ENCODE measurements at places on chromosomes 12 and 14.

GRCh38 chr14:92754966-92755365 is 6.5 kb upstream of the LGMN start:
- DNase-seq, result no peak

DNA sequence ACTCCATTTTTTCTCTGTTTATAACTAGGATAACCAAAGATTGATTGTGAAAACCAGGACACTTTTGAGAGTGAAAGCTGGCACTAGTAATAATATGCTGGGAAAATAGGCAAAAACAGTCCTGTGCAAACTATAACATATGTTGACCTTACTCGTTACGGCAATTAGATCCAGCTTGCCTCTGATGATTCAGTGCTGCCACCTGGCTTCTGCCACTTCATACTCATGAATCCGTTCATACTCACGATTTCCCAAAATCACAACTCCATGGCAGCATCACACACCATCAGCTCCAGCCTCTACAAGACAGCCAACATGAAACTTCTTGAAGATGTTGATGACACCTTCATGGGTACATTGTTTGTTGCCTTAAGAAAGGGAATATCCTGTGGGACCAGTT is 49.1 kb upstream of the CAND1 start:
- DNase-seq, result no peak

DNA sequence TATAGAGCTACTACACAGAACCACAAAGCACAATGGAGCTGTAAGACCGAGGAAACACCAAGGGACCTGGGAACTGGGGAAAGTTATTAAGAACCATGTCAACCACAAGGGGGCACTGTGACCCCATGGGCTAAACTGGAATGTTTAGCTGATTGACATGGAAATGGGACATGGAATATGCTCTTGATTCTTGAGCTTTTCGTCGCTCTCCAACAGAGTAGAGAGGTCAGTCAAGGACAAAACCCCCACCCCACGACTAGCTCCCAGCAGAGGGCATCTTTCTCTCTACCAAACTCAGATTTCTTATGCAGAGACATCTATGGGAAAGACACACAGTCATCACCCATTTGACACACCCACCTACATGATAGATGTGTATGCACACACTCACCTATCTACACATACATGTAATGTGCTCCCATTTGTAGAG is 10.1 kb downstream of the NDRG2 start:
- peak; percentile 48 for DNase-seq

- DNase-seq, result no peak
Observed at GRCh38 chr14:21863289-21863688, 189.7 kb upstream of the OR4E1 start.

DNA sequence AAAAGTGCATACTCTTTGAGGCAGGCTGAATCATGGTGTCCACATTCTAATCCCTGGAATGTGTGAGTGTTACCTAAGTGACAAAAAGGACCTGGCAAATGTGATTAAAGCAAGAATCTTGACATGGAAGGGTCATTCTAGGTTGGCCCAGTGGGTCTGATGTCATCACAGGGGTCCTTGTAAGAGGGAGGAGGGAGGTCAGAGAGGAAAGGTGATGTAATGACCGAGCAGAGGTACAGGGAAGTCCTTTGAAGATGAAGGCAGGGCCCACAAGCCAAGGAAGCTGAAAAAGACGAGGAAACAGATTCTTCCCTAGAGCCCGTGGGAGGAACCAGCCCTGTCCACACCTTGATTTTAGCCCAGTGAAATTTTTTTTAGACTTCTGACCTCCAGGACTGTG is 60.1 kb downstream of the MAP1LC3B2 start:
- no peak for DNase-seq

GRCh38 chr12:71431991-71432390 is 7.6 kb upstream of the LGR5 start:
- no peak for DNase-seq

DNA sequence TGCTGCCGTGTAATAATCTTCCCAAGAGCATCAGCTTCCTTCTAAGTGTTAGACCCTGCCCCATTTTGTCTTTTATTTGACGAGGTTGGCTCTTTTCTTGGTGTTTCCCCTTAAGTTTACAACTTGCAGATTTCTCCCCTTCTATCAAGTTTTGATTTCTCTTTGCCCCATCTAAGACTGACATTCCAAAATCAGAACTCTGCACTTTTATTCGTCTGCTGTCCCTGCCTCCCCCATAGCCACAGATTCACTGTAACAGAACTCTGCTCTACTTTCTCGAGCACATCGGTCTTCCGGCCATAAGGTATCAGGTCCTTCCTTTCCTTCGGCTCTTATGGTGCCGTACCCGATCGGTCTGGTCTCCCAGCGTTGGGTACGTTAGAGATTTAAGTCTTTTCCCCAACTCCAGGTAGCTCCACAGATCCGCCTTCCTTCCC is 563 bp downstream of the DCP1B start:
- DNase-seq, result no peak

DNA sequence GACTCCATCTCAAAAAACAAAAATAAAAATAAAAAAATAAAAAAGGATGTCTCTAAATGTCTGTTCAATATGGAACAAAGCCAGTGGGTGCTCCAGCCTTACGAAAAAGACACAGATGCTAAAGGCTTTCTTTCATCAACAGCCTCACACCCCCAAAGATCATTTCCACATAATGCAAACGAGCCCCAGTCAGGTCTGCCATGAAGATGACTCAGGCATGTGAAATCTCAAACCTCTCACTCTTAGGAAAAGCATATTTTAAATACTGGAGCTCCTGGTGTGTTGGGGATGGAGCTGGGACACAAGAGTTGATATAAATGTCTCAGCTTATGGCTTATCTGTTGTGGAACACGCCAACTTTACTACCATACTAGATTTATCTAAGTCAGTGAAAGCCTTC is 49.9 kb upstream of the PLXNC1 start:
- DNase-seq, result no peak

DNA sequence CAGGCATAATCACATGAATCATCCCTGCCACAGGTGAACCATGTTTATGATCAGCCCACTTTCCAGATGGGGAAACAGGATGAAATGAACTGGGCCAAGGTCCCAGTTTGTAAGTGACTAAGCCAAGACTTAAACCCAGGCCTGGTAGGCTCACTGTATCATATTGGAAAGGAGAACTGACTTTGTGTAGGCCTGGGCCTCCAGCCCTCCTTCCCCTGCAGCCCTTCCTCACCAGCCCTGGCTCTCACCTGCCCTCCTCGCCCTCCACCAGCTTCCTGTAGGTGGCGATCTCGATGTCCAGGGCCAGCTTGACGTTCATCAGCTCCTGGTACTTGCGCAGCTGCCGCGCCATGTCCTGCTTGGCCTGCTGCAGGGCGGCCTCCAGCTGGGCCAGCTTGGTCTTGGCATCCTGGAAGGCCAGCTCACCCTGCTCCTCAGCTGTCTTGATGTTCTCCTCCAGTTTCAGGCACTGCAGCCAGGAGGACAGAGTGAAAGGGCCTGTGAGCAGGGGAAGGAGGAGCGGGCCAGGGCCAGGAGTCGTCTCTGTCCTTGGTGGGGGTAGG is 19.8 kb downstream of the KRT80 start:
- no peak for DNase-seq

DNA sequence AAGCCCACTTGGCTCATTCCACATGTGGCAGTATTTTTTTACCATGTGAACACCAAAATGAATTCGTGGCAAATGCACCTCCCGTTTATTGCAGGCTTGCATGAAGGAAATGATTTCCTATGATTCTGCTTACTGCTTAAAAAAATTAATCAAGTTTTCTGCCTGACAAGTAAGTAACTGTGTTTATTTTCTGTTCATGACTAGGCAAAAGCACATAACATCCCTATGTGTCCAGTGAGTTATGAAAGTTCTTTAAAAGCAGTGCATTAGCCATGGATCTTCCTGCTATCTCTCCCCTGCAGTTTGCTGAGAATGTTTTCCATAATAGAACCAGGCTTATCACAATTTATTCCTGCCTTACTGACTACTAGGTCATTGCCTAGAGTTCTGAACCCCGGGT is 20.4 kb downstream of the GPR65 start:
- DNase-seq, result no peak

GRCh38 chr12:109087250-109087649 is 6.0 kb downstream of the ALKBH2 start:
- no peak for DNase-seq

- no peak for DNase-seq
Observed at GRCh38 chr14:90900476-90901083, 84.3 kb upstream of the TTC7B start.

Measured in amygdala (tissue), 56 donors.